B cell (primary cell): ENCODE measurements at places on chromosomes 13 and 19. TPM values are rescaled to one million over a fixed set of nuclear protein-coding genes. Genes with fewer than 3 reads are reported as not detected.

- no peaks in the 10 kb centered on the region for H3K4me1 ChIP-seq
- peaks cover 1% of the 10 kb centered on the region for H3K36me3 ChIP-seq
- H3K27me3 ChIP-seq, result no peaks in the 10 kb centered on the region
- no peak overlapping the region for H3K4me3 ChIP-seq
- DNase-seq, result no peak
- no peak overlapping the region for H3K27ac ChIP-seq
Measured at GRCh38 chr19:5086725-5087439, 118.0 kb downstream of the KDM4B start.

DNA sequence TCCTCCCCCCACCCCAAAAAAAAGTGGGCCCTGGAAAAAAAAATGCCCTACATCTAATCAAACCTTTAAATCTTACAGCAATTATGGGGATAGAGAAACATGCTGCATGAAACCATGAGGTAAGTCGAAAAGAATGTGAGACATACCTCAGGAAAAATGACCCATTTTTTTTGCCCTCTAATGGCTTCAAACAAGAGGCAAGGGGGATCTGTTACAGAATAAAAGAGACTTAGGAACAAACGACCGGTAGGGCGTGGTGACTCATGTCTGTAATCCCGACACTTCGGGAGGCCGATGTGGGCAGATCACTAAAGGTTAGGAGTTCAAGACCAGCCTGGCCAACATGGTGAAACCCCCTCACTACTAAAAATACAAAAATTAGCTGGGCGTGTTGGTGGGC, 8.4 kb downstream of the RGL3 start:
- no peak for DNase-seq
- peaks cover 26% of the 10 kb centered on the region for H3K27me3 ChIP-seq
- no peaks in the 10 kb centered on the region for H3K36me3 ChIP-seq
- H3K4me1 ChIP-seq, result peaks cover 7% of the 10 kb centered on the region
- no peak overlapping the region for H3K4me3 ChIP-seq

TUBA3C gene
- not detected in 2 replicates for polyA plus RNA-seq

GRCh38 chr13:31267126-31267784, 67.5 kb downstream of the B3GLCT start:
- no peaks in the 10 kb centered on the region for H3K4me1 ChIP-seq
- H3K27ac ChIP-seq, result no peak overlapping the region
- no peak overlapping the region for H3K4me3 ChIP-seq
- DNase-seq, result no peak

DNA sequence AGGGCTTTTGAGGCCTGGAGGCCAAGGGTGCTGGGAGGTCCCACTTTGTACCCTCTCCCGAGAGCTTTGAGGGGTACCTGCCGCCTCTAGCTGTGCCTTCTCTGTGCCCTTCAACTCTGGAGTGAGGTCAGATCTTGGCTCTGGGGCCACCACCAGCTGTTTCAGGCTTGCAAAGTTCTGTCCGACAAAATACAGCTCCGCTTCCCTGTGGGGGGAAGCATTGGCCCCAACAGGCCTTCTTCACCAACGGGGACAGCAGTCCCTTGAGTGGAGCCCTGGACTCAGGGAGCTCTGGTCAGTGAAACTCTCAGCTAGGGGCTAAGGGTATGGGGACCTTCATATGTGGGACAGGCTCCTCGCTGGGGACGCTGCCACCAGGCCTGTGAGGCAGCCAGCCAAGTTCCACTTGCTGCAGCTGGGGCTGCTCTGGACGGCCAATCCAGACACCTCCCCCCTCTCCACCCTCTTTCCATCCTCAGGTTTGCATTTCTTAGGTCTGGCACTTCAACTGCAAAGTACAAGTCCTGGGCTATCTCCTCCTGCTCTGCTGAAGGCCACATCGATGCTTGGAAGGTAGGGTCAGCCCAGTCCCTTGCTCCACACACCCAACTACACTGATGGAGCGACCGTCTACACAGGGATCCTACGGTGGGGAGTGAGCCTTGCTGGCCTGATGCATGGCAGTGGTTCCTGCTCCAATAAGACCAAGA, 46.8 kb downstream of the C13orf46 start:
- no peaks in the 10 kb centered on the region for H3K27me3 ChIP-seq
- no peak overlapping the region for H3K27ac ChIP-seq
- DNase-seq, result no peak
- H3K36me3 ChIP-seq, result no peaks in the 10 kb centered on the region
- no peaks in the 10 kb centered on the region for H3K4me1 ChIP-seq
